Caco-2 (cell line): ENCODE measurements at places on chromosomes 5 and 9. TPM values are rescaled to one million over a fixed set of nuclear protein-coding genes. Genes with fewer than 3 reads are reported as not detected.

GRCh38 chr5:61667525-61668218 lies 335.6 kb downstream of the ZSWIM6 start:
- no peak overlapping the region for H3K4me3 ChIP-seq
- H3K27ac ChIP-seq = no peak overlapping the region
- DNase-seq = no peak
- no peaks in the 10 kb centered on the region for H3K36me3 ChIP-seq
- no peaks in the 10 kb centered on the region; the same call in 1 of the 2 replicates for H3K27me3 ChIP-seq

GRCh38 chr5:61159070-61159469 lies 3.2 kb downstream of the SMIM15 start:
- no peak overlapping the region for H3K4me3 ChIP-seq
- H3K36me3 ChIP-seq = no peaks in the 10 kb centered on the region; the same call in 1 of the 2 replicates
- peaks cover 13% of the 10 kb centered on the region; the same call in 1 of the 2 replicates for H3K4me1 ChIP-seq
- no peaks in the 10 kb centered on the region for H3K27me3 ChIP-seq

DNA sequence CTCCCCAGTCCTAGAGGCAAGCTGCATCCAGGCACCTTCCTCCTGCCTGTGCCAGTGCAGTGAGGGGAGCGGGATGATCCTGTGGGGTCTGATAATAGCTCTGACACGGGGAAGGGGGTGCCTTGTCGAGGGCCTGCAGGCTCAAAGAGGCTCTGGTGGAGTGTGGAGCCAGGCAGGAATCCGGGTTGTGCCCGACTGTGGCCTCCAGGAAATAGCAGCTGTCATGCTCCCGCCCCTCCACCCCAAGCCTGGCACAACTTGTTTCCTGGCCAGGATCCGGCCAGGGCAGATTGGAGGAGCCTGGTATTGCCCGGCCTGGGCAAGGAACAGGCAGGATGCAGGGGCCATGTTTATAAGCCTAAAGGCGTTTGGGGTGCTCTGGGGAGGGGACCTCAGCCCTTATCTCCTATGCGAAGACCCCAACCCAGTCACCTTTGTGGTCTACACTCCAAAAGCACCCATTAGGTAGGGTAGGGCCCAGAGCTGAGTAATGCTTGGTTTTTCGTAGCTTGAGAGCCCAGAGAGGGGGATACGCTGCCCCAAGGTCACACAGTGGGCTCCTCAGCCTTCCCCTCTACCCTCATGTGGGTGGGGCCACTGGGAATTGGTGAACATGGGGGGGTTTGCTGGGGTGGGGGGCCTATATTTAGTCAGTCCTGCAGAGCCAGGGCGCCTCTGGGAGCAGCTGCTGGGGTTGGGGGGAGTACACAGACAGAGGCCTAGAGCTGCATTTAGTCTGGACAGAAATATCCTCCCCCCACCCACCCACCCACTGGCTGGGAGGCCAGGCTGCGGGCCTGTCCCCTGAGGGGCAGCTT lies 12.2 kb downstream of the CXXC5 start:
- no peak overlapping the region for H3K27ac ChIP-seq
- no peak overlapping the region for H3K4me3 ChIP-seq
- peaks cover 4% of the 10 kb centered on the region for H3K36me3 ChIP-seq
- DNase-seq = no peak

The CDKN2B gene
- total RNA-seq = 7.6 and 8.2 TPM in 2 replicates

The COL5A1 gene
- 4.8 and 5.7 TPM in 2 replicates for total RNA-seq
